ENCODE measurements at places on chromosomes 12 and 14.

DNA sequence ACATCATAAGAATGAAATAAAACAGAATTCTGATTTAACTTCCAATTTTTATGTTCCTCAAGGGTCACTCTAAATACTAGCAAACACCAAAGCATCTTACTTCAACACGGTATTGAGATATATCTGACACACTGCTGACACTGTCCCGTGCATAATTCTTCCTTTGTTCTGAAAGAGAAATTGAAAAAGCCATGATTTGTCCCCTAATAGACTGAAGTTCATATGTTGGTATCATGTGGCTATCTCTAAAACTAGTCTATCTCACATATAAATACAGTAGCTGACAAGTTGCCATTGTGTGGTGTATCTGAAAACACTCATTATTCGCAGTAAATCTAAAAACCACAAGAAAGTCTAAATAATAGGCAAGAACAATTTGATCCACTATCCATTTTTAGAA, 118.4 kb downstream of the EPS8 start:
- DNase-seq = no peak

GRCh38 chr14:81406863-81407262, 6.7 kb upstream of the STON2 start:
- DNase-seq = no peak

DNA sequence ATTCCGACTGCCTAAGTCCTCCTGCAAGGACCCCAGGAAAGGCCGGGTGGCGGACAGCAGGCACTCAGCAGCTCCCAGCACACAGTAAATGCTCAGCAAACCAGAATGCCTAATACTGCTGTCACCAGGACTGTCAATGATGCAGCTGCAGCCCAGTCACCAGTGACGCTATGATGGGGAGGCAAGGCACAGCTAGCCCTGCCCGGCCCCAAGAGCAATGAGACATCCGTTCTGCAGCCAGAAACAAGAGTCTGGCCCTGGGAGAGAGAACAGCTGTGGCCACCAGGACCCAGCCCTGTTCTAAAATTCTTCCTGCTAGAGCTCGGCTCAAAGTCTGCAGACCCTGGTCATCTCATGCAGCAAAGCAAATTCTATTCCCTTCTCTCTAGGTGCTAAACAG, 69.8 kb downstream of the NCOR2 start:
- DNase-seq = no peak

- no peak for DNase-seq
These were observed 168.0 kb downstream of the PHLDA1 start for GRCh38 chr12:75863533-75863932.

GRCh38 chr14:103301512-103302354, 32.3 kb upstream of the EIF5 start:
- no peak for DNase-seq

GRCh38 chr12:9948606-9949296, 16.6 kb upstream of the CLEC2A start:
- no peak for DNase-seq

DNA sequence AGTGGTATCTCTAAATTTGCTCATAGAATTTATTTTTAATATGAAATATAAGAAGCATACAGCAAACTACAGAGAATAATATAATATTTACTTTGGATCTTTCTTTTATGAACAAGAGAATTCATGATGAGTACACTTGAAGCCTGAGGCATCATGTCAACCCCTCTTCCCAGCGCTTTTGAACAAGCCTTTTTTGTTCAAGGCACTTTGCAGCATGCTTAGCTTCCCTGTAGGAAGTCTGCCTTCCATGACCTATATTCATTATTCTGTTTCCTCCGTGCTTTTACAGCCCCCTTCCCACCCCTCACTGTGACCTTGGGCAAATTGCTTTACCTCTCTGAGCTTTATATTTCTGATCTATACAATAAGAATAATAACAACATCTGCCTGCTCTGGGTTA, 41.6 kb downstream of the SCN8A start:
- DNase-seq = no peak

DNA sequence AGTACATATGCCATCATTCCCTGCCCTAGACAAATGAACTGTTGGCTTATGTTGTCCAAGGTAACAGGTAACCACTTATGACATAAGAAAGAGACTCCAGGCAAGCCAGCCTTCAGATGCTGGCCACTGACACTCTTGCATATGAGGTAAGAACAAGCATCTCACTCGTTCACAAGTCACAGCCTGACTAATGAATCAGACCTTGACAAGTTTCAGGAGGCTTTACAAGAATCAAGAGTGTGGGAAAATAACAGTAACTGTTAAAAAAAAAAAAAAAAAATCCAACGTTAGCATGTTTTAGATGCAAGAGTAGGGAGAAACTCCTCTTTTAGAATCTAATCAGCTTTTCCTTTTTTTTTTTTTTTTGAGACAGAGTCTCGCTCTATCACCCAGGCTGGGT, 40.7 kb downstream of the ZFYVE1 start:
- DNase-seq = no peak

All from activated CD4-positive, alpha-beta memory T cell treated with anti-CD3 and anti-CD28 coated beads, Interleukin-2, amount 10 ng/mL, durations not matched to agents 7 days and 5 days (primary cell).